NCI-H510A treated with DMSO at 0.1 percent for 48 hours (cell line): ENCODE measurements at places on chromosomes 4 and X.
A peak's percentile ranks its signal among the peaks of the same experiment; 100 is the strongest.

DNA sequence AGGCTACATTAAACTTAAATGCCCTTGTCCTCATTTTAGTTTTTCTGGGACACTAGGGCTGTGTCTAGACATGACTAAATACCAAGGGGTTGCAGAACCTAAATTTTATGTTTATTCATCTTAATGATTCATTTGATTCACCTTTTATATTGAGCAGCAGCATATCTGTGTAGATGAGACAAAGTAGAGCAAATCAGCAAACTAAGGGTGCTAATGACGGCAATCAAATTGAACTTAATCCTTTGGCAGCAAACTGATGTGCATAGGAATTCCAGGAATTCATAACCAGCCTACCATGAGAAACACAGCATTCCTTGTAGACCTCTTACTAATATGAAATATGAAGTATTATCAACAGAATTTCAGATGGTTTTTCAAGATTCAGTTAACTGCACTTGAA lies 25.1 kb downstream of the EPHA5 start:
- no peak for DNase-seq

DNA sequence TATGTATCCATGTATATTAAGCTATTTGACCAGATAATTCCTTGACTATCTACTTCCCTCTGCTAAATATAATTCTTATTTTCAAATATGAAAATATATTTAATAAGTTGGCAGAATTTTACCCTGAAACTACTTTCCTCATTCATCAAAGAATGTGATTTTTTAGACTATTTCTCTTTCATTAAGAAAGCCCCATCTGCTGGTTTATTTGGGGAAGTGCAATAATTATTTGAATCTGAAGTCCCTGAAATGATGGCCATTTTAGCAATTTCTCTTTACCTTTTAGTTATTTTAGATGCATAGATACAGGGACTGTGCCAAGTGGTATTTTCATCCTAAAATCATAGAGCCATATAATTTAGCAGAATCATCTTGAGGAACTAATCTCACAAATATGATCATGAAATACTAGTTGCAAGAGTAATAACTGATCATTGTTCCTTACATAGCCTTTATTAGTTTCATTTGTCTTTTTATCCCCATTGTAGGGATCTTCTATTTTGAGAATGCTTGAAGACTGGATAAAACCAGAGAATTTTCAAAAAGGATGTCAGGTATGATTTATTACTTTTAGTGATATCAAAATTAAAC lies 39.0 kb downstream of the ENPEP start:
- DNase-seq: peak; percentile 26

DNA sequence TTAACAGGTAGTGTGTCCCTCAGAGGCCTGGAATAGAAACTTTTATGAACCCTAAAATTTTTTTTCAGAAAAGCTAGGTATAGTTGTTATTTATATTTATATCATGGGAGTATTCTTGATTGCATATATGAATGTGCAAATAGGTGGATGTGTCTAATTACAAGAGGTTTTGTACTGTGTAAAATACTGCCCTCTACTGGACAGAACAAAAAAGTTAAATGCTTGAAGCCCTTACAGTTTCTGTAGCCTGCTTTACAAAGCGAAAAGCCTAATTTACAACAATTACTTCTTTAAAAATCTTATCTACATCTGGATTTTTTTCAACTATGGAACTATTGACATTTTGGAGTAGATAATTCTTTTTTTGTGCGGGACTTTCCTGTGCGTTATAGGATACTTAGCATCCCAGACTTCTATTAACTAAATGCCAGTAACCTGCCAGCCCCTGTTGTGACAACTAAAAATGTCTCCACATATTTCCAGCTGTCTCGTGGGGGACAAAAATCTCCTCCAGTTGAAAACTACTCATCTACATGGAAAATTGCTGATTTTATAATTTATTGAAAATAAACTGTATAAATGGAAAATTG lies 35.1 kb downstream of the ENPEP start:
- peak; percentile 46 for DNase-seq

- no peak for DNase-seq
Measured at GRCh38 chrX:56784666-56785065, 55.6 kb downstream of the NBDY start.

GRCh38 chrX:1649621-1650020 lies 34.8 kb downstream of the ASMT start:
- DNase-seq: no peak

GRCh38 chr4:88765729-88766128 lies 68.1 kb upstream of the NAP1L5 start:
- DNase-seq: no peak

DNA sequence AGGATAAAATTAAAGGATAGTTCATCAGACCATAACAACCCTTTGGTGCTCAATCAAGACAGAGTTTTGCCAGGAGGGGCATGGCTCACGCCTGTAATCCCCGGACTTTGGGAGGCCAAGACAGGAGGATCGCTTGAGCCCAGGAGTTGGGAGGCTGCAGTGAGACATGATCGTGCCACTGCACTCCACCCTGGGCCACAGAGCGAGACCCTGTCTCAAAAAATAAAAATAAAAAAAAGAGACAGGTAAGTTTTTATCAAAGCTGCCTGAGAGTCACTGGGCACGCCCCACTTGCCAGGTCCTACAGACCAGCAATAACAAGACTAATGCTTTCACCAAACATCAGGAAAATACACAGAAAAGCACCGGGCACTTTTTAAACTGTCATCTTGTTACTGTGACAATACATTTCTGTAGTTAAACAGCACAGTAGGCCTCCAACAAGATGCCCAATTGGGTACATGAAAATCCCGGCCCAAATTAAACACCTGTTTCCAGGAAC lies 765 bp downstream of the CFAP97 start:
- no peak for DNase-seq

DNA sequence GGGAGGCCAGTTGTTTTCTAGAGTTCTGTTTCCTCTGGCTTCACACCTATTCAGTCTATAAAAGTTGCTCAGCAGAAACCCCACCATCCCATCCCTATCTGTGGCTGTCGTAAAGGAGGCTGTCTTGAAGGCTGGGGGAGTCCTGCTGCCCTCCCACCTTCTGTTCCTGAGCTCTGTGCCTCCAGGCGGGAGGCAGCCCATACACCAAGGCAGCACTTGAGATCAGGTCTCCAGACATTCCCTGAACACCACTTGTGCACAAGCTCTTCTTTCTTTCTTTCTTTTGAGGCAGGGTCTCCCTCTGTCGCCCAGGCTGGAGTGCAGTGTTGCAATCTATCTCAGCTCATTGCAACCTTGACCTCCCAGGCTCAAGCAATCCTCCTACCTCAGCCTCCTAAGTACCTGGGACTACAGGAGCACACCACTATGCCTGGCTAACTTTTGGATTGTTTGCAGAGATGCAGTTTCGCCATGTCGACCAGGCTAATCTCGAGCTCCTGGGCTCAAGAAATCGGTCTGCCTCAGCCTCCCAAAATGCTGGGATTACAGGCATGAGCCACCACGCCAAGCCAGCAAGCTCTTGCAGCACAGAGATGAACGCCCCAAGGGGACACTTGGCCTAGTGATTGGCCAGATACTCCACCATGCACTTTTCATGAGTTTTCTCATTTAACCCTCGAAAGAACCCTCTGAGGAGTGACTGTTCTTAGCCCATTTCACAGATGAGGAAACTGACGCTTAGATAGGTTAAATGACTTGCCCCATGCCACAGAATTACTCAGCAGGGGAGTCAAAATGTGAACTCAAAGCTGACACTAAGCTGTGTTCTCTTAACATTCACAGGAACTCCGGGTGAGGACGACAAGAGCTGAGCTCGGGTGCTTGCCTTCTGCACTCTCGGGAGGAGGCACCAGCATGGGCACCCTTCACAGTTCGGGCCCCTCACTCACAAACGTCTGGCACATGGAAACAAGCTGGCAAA lies 55.8 kb upstream of the ENPP6 start:
- DNase-seq: no peak

DNA sequence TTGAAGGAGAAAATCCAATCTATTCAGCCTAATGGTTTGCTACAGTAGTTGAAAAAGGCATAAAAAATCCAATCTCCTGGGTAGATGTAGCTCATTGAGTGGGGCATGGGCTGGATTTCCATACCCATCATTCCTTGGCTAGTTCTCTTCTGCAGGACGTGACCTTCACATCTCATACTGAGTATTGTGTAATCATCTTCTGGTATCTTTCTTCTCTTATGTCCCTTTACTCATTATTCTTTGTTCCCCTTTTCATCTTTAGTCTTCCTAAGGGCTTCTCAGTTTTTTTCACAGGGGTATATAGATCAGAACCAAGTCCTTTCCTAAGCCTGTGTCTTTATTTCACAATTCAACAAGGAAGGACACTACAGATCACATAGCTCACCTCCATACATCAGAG lies 727.6 kb upstream of the MAGEB2 start:
- DNase-seq: no peak

DNA sequence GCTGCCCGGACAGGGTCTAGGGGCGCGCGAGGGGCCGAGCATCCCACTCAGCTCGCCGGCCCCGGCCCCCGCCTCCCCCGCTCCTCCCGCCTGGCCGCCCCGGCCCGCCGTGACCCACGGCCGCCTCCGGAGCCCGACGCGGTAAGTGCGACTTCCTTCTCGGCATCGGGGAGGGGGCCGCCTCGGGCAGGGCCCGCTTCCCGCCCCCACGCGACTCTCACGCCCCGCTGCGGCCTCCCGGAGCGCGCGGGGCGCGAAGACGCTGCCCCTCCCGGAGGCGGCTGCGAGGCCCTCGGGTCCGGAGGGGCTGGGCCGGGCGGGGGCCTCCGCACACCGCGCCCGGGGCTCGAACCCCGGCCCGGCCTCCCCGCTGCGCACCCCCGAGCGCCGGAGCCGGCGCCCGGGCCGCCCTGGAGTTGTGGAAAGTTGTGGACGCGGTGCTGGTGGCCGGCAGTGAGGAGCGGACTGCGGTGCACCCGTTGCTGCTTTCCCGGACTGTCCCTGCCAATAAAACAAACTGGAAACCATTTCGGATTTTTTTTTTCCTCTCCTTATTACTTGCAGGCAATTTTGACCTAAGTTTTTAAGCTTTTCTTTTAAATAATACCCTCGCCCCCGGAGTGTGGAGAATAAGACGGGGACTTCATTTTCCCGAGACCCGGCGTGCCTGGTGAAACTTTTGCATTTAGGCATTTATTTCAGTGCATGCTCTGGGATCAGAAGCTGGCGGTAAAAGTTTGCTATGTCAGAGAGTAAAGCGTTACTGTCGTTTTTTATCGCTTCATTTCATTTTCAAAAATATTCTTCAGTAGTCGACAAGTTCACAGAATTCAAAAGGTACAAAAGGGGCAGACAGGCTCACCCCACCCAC lies 13.0 kb upstream of the TMEM156 start:
- DNase-seq: no peak
